Stimulated activated CD4-positive, alpha-beta T cell treated with anti-CD3 and anti-CD28 coated beads, Interleukin-1b, Interleukin-23, amount 100 ng/mL, for 1 hour (primary cell): ENCODE measurements at places on chromosomes 3 and 15.

- no peak for DNase-seq
These were observed 46.1 kb downstream of the C2CD4A start for GRCh38 chr15:62112616-62113593.

DNA sequence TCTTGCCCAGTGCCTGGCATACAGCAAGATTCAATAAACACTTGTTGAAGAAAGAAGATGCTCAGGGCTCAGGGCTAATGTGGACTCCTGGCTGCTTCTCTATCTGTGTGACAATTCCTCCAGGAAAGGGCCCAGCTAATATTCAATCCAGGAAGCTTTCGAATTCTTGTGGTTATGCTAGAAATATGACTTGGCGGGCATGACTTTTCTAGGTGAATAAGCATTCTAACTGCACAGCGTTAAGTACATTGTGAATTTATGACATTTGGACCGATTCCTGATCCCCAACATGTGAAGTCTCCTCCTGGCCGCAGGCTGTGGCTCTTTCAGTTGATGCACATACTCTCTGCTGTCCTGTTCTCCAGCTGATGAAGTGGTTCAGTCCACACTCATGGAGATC, 117.0 kb downstream of the IMPG2 start:
- no peak for DNase-seq

- no peak for DNase-seq
These were observed 80.6 kb downstream of the FBXL22 start for GRCh38 chr15:63677778-63678177.

- no peak for DNase-seq
These were observed 982.8 kb upstream of the ROBO1 start for GRCh38 chr3:80750637-80751036.

GRCh38 chr3:116018646-116019045, 395.3 kb downstream of the GAP43 start:
- DNase-seq: no peak

DNA sequence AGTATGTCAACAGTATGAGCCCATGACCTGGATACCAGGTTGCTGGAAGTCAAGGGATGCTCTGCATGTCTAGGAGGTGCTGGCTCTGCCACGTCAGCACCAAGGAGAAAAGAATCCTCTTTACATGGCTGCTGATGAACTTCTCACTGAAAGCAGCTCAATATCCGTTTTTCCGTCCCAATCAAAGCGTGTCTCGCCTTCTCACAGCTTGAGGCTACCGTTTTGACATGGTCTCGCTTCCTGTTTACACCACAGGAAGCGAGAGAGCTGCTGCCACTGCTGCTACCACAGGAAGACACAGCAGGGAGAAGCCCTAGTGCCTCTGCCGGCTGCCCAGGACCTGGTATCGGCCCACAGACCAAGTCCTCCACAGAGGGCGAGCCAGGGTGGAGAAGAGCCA, 27.3 kb downstream of the STARD5 start:
- DNase-seq: no peak

GRCh38 chr15:98896802-98897732, 110.5 kb downstream of the PGPEP1L start:
- DNase-seq: no peak

GRCh38 chr3:141845407-141846049, 30.9 kb upstream of the ATP1B3 start:
- DNase-seq: no peak

DNA sequence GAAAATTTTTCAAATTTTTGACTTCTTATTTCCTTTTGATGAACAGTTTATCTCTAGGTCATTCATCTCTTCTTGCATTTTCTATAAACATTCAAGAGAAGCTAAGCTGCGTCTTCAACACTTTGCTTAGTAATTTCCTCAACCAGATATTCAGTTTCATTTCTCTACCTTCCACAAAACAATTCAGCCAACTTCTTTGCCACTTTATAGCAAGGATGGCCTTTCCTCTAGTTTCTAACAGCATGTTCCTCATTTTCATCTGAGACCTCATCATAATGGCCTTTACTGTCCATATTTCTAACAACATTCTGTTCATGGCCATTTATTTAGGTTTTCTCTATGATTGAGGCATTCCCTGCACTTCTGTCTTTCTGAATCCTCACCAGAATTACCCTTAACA, 90.0 kb downstream of the ARIH1 start:
- no peak for DNase-seq

GRCh38 chr15:70770863-70771262, 7.5 kb upstream of the UACA start:
- no peak for DNase-seq

- no peak for DNase-seq
These were observed 576.1 kb downstream of the OTOL1 start for GRCh38 chr3:162072656-162073164.

GRCh38 chr3:186923241-186923640, 7.1 kb upstream of the ST6GAL1 start:
- no peak for DNase-seq

GRCh38 chr3:12070098-12070497, 65.9 kb downstream of the SYN2 start:
- no peak for DNase-seq

DNA sequence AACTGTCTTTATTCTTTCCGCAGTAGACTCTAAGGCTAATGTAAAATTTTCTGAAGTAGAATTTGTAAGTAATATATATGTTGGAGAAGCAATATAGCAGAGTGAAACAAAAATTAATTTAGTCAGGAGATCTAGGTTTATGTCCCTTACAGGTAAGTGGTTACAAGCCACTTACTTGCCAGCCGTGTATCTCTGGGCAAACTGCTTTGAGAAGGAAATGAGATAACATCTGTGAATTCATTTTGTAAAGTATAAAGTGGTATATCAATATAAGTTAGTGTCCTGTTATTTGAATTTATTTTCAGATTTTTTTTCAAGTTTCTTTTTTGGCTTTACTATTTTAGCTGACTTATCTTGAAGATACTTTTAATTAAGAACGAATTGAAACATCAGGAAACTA, 5.5 kb downstream of the DAZL start:
- no peak for DNase-seq

GRCh38 chr3:157130467-157131251, 29.3 kb downstream of the CCNL1 start:
- DNase-seq: peak; percentile 44

GRCh38 chr3:64048631-64049061, 25.4 kb upstream of the PSMD6 start:
- DNase-seq: no peak

DNA sequence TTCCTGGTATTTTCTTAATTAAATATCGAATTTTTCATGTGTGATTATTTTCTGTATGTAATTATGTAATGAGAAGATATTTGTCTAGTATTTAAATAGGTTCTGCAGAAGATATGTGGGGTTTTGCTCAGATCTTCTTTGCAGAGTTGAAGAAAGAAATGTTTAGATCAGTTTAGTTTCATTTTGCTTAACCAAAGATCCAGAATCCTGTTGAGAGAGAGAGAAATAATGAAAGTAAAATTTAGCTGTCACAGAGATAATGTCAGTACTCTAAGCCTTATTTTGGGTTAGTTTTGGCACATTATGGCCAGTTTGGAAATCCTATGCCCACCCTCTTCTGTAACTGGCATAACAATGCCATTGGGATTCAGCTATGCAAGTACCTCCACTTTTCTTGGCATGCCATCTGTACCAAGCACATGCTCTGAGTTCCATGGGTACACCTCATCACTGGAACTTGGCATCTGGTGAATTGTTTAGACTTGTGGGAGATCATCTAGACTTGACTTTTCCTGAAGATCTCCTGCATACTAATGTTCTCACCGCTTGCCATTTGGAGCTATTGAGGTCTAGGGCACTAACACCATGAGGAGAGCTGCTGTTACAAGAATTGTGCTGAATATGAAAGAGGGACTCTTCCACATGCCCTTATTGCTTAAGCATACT, 30.9 kb downstream of the PLSCR1 start:
- no peak for DNase-seq

DNA sequence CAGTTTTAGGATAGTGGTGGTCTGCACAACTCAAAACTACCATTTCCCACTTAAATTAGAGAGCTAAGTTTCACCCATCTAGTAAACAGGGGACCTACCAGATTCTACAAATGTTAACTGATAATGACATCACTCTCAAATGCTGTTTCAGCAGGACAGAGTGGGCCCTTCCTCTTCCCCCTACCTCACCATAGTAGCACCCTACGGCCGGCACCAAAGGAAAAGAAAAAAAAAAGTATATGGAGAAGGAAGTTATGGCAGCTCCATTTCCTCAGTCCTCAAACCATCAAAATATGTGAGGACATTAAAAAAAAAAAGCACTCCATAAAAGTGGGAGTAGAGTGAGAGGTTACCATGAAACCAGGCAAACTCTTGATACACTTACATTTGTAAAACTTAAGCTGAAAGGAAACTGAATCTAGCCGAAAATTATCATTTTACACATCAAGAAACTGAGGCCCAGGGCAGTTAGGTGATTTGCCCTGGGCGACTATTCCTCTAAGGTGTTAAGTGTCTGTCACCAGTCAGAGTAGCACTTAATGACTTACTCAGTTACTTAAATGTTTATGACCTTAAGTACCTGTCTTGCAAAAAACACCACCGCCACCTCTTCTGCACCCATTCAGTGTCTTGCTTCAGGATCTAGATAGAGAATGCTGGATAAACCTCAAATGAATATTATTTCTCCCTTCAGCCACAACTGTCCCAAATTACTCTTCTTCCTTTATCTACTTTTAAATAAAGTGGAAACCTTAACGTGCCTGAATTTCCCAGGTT, 2.7 kb downstream of the MSL2 start:
- DNase-seq: no peak

- no peak for DNase-seq
These were observed 72.4 kb upstream of the FGF12 start for GRCh38 chr3:192799721-192800120.

GRCh38 chr3:147925272-147925671, 516.1 kb downstream of the ZIC1 start:
- no peak for DNase-seq

GRCh38 chr3:195828762-195829161, 17.0 kb upstream of the MUC4 start:
- DNase-seq: no peak

DNA sequence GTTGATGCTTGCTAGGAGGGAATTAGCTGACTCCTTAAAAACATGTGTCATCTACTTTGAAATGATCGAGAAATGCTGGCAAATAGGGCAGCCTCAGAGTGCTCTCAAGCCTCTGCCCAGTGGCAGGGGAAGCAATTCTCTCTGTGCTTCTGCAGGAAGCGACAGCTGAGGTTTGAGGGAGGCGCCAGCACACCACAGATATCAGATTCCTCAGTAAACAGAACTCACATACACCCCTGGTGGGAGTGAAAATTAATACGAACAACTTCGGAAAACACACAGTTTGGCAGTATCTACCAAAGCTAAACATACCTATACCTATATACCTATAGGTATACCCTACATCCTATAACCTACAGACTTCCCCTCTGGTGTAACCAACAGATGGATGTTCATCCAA, 61.3 kb downstream of the NSMCE3 start:
- DNase-seq: no peak

- no peak for DNase-seq
These were observed 2.7 kb upstream of the PCNP start for GRCh38 chr3:101571028-101571895.

GRCh38 chr3:71384837-71385716, 198.5 kb downstream of the FOXP1 start:
- no peak for DNase-seq

DNA sequence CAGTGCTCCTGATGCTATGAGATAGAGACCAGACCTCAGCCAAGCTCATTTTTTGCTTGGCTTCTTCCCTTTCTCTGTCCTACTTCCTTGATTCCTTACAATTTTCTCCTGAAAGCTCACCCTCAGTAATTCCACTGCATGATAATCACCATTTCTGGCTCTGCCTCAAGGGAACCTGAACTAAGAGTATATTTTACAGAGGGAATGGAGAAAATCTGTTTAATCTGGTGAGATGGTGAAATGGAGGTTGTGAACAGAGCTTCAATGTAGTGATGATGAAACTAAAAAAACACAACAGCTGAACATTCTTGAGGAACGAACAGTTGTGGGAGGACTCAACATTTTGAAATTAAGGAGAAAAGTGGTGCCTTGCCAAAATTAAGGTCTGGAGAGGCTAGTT, 16.3 kb downstream of the HHLA2 start:
- no peak for DNase-seq

DNA sequence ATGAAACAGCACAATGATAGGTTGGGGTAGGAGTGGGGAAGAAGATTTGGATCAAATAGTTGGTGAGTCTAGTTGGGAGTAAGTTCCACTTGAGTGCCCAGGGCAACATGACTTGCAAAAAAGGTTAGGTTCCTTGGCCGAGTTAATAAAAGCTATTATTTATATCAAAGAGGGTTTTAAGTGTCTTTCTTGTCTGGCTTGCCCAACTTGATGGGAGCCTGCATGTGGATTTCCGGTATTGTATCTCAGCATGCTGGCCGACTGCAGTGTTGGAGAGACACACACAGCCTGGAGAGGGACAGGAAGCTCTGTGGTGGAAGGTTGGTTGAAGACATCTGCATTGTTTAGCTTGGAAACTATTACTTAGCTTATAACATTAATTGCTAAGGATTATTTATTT, 449.5 kb upstream of the TBL1XR1 start:
- no peak for DNase-seq

GRCh38 chr15:97470417-97470816, 490.1 kb upstream of the ARRDC4 start:
- no peak for DNase-seq

GRCh38 chr3:44093531-44093930, 148.2 kb upstream of the TOPAZ1 start:
- no peak for DNase-seq

GRCh38 chr15:38134252-38134651, 118.4 kb upstream of the SPRED1 start:
- DNase-seq: no peak

- no peak for DNase-seq
These were observed 172.2 kb downstream of the PPM1L start for GRCh38 chr3:160928183-160928726.

DNA sequence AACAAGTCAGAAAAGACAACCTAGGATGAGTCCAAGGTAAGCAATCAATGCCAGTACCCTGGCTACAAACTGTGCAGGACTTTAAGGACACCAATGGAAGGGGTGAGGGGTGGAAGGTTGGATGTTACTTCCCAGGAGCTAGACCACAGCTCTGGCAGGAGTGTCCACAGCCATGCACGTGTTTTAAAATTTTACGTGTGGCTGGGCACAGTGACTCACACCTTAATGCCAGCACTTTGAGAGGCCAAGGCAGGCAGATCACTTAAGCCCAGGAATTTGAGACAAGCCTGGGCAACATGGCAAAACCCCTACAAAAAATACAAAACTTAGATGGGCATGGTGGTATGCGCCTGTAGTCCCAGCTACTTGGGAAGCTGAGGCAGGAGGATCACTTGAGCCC, 14.7 kb upstream of the HDC start:
- DNase-seq: no peak

GRCh38 chr3:3031326-3031725, 78.8 kb downstream of the IL5RA start:
- no peak for DNase-seq

- no peak for DNase-seq
These were observed 83.5 kb upstream of the ABHD17C start for GRCh38 chr15:80611543-80612080.
